ENCODE measurements at places on chromosomes 6 and 20.
A peak's percentile ranks its signal among the peaks of the same experiment; 100 is the strongest.

- no peak for DNase-seq
Observed at GRCh38 chr6:170259278-170259677, 31.6 kb downstream of the DLL1 start.

- no peak for DNase-seq
Observed at GRCh38 chr6:17705428-17705777, 1.3 kb downstream of the NUP153 start.

DNA sequence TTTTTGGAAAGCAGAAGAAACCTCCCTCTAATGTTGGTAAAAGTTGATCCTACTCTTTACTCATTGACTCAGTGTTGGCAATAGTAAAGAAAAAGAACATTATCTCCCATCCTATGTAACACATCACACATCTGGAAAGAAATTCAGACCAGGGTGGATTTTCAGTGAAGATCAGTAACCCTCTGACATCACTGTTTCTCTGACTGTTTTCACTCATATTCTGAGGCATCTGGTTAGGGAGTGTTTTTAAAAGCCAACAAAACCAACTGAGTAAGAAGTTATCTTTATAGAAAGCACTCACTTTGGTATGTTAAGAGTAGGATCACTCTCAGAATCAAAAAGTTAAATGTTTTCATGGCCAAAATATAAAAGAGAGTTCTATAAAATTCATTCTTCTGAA, 143.6 kb downstream of the DST start:
- no peak for DNase-seq

GRCh38 chr20:59390437-59390836, 90.0 kb downstream of the EDN3 start:
- DNase-seq: no peak

GRCh38 chr6:119012521-119012920, 65.9 kb downstream of the FAM184A start:
- DNase-seq: no peak

GRCh38 chr6:164048840-164049516, 634.5 kb downstream of the QKI start:
- no peak for DNase-seq

DNA sequence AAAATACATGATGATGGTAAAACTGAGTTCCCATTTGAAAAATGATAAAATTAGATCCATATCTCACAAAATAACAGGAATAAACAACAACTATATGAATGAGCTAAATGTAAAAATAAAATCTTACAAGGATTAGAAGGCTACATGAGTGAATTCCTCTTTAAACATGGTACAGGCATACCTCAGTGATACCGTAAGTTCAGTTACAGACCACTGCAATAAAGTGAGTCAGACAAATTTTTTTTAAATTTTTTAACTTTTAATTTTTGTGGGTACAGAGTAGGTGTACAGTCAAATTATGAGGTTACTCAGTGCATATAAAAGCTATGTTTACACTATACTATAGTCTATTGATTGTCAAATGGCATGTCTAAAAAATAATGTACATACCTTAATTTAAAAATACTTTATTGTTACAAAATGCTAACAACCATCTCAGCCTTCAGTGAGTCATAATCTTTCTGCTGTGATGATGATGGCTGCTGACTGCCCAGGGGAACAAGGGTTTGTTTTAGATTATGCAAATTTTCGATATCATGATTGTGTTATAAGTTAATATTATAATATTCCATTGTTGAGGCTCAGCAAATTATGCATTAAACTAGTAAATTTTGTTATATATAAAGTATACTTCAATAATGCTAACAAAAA, 222.8 kb upstream of the RUNX2 start:
- no peak for DNase-seq

GRCh38 chr6:3616565-3617176, 134.8 kb downstream of the PXDC1 start:
- no peak for DNase-seq

GRCh38 chr20:3797592-3798372, 1.7 kb downstream of the CDC25B start:
- DNase-seq: no peak

DNA sequence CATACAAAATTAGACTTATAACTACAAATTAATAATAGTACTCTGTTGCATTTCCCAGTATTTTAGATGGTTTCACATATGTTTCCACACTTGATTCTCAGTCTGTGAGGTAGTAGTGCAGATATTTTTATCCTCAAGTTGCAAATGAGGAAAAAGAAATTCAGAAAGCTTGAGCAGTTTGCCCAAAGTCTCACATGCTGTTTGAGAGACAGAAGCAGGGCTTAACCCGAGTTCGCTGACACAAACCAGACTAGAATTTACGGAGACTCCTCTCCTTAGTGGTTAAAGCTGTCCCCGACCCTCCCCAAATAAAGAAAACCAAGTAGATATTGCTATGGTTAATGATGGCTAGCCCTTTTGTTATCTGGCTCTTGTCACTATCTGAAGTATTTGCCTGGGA, 126.2 kb downstream of the TIAM2 start:
- DNase-seq: no peak

DNA sequence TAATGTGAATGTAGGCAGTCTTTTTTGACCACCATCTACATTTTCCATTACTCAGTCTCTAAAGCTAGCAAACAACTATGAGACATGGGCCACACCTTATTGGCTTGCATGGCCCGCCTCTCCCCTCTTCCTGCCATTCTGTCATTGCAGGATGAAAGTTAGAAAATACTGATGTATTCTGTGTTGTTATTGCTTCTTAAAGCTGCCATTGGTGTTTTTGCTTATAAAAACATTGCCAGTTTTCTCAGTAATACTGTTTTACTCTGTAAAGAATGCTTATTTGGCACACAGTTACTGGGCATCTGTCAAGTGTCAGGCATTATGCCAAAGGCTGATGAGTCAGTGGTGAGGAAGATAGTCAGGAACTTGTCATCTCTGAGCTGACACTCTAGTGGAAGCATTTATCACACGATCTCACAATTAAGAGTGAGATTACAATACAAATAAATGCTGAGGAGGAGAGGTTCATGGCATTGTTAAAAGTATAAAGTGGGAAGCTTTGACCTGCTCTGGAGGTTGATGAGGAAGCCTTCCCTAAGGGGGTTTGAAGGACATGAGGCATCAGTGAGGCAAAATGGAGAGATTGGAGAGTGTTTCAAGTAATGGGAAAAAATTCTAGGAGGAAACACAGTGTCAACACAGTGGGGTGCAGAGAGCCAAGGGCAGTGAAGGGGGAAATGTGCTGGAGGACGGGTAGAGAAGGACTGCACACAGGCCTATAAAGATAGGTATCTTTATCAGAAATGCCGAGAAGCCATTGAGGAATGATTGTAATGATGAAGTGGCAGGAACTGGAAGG, 14.7 kb downstream of the KLHL32 start:
- DNase-seq: no peak

DNA sequence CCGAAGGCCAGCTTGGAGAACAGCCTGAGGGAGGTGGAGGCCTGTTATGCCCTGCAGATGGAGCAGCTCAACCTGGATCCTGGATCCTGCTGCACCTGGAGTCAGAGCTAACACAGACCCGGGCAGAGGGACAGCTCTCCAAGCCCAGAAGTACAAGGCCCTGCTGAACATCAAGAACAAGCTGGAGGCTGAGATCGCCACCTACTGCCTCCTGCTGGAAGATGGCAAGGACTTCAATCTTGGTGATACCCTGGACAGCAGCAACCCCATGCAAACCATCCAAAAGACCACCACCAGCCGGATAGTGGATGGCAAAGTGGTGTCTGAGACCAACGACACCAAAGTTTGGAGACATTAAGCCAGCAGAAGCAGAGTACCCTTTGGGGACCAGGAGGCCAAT, 223.5 kb upstream of the ID4 start:
- DNase-seq: no peak

DNA sequence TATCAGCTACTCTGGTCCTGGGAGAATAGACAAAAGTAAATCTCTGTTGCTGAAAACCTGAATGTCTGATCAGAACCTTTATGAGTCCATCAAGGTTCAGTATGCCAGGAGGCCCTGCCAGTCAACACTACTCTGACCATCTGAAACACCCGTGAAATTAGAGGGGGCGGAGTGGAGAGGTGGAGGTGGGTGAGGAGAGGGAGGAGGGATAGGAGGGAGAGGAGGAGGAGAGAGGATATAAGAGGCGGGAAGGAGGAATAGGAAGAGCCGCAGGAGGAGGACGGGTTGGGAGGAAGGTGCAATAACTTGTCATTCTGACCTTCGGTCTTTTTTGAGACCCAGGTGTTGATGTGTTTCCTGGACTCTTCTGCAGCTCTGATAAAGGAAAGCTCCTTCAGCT, 8.0 kb downstream of the SERPINB9 start:
- DNase-seq: no peak

- DNase-seq: no peak
Observed at GRCh38 chr6:17392978-17393891, at the start of gene CAP2. Gene CAP2 (plus strand): TSS chr6:17393595. CDS start chr6:17421556, 27,961 bp downstream.

- DNase-seq: no peak
Observed at GRCh38 chr6:19831358-19831757, 5.8 kb upstream of the ID4 start.

GRCh38 chr6:55774286-55775028, 100.9 kb downstream of the BMP5 start:
- no peak for DNase-seq

GRCh38 chr6:7604003-7604402, 14.0 kb downstream of the SNRNP48 start:
- DNase-seq: no peak

GRCh38 chr20:63495741-63496595, 2.9 kb downstream of the EEF1A2 start:
- DNase-seq: peak; percentile 71

- DNase-seq: no peak
Observed at GRCh38 chr6:125058546-125058945, 95.0 kb upstream of the TPD52L1 start.

DNA sequence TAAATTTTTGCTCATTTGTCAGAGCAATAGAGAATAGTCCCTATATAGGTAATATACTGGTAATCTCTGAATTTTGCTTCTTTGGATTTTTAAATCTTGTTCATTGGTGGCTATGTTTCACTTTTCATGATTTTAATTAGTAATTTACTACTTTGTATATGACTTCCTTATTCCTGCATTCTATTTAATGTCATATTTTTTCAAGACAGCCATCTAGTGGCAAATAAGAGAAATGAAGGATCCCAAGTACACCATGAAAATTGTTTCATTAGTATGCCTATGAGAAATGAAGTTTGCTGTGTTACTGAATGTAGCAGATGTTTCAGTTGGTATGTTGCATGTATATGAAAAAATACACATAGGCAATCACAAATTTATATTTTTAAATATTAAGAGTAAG, 82.4 kb downstream of the ZNF292 start:
- no peak for DNase-seq

GRCh38 chr20:11054266-11054993, 380.6 kb upstream of the JAG1 start:
- no peak for DNase-seq

GRCh38 chr6:34476921-34477320, 11.0 kb downstream of the PACSIN1 start:
- no peak for DNase-seq

- DNase-seq: no peak
Observed at GRCh38 chr6:159754401-159754800, 7.4 kb upstream of the ACAT2 start.

DNA sequence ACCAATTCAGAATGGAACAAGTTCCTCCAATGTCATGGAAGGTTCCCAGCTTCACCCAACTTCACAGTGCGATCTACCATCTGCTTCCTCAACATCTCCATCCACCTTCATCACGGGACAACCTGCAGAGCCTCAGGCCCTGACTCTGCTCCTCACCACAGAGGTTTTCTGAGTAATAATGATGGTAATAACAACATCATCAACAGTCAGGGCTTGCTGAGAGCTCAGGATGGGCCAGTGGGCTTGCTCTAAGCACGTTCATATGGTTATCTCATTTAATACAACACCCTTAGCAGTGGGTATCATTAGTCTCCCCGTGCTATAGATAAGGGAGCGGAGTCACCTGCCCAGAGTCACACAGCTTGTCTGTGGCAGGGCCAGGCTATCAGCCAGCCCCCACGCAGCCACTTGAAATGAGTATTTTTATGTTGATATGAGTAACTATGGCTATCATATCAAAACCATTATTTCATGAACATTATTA, 38.6 kb downstream of the PREX1 start:
- DNase-seq: no peak

DNA sequence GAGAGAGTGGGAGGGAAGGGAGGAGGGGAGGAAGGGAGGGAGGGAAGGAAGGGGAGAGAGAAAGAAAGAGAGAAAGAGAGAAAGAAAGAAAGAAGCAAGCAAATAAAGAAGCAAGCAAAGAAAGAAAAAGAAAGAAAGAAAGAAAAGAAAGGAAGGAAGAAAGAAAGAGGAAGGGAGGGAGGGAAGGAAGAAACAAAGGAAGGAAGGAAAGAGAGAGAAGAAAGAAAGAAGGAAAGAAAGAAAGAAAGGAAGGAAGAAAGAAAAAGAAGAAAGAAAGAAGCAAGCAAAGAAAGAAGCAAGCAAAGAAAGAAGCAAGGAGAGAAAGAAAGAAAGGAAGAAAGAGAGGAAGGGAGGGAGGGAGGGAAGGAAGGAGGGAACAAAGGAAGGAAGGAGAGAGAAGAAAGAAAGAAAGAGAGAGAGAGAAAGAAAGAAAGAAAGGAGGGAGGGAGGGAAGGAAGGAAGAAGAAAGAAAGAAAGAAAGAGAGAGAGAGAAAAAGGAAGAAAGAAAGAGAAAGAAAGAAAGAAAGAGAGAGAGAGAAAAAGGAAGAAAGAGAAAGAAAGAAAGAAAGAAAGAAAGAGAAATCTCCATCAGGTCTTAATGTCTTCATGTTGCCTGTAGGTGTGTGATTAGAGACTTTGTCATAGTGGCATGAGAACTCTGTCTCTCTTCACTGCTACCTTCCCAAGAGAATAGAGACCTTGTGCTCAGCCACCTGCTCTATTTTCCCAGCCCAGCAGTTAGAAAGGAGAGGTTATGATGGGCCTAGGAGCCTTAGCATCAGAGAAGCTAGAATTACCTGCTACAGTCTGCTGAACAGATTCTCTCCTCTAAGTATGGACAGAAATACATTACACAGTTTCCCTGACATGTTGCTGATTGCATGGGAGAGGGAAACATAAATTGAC, 5.0 kb downstream of the SEMG1 start:
- DNase-seq: no peak

DNA sequence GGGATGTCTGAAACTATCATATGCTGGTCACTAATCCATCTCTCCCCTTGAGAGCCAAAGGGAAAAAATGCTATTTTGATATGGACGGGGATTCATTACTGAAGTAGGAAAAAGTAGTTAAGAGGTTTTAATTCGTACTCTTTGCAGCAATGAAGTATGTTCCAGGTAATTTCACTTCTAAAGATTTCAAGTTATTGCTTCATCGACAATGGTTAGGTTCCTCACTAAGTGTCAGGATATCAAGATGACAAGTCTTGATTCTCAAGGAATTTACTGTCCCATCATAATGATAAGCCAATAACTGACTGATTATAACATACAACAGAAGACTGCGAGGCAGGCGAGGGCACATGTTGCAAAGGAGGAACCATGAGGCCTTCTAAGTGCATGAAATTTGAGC, 57.0 kb downstream of the GMDS start:
- DNase-seq: no peak

GRCh38 chr6:37521674-37522073, 22.0 kb upstream of the CCDC167 start:
- DNase-seq: no peak
